Nephron progenitor cell (in vitro differentiated cells): ENCODE measurements at places on chromosomes 12 and 14.

- H3K27me3 ChIP-seq = peaks cover under 1% of the 10 kb centered on the region
- peaks cover 62% of the 10 kb centered on the region for H3K4me1 ChIP-seq
- no peak overlapping the region for H3K27ac ChIP-seq
- DNase-seq = no peak
- H3K4me3 ChIP-seq = no peak overlapping the region
Observed at GRCh38 chr14:53541411-53541810, 388.3 kb upstream of the DDHD1 start.

- peaks cover 3% of the 10 kb centered on the region for H3K27me3 ChIP-seq
- H3K4me1 ChIP-seq = peaks cover under 1% of the 10 kb centered on the region
- DNase-seq = no peak
- H3K4me3 ChIP-seq = no peak overlapping the region
Observed at GRCh38 chr12:31859232-31859977, 99.8 kb upstream of the RESF1 start.

DNA sequence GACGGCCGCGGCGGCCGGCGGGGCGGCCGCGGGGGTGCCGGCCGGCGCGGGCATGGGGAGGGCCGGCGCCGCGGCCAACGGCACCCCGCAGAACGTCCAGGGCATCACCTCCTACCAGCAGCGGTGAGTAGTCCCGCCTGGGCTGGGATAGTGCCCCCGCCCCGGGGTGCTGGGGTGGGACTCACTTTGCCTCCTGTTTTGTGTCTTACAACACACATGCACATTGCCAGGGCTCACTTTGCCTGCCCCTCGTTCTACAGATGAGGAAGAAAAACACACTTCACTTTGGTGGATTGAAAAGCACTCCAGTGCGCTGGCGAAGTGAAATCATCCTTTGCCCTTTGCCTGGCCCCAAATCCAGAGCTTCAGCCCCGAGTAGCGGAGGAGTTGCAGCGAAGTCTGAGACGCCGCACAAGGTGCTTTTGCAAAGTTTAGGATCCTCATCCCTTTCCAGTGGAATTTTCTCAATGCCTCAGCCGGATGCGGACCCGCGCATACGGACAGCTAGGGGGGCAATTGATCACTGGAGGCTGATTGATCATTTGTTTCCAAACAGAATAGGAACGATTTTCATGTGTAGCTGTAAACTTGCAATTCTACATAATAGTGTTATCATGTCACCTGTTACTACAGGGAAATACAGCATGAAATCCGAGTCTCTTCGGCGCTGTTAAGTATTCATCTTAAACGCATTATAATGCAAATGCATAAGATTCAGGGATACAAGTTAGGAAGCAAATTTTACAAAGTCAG lies 3.6 kb upstream of the NPAS3 start:
- peak overlapping the region; percentile 84 for H3K4me3 ChIP-seq
- no peak overlapping the region for H3K27ac ChIP-seq
- peaks cover 81% of the 10 kb centered on the region for H3K27me3 ChIP-seq
- peaks cover 37% of the 10 kb centered on the region for H3K4me1 ChIP-seq

DNA sequence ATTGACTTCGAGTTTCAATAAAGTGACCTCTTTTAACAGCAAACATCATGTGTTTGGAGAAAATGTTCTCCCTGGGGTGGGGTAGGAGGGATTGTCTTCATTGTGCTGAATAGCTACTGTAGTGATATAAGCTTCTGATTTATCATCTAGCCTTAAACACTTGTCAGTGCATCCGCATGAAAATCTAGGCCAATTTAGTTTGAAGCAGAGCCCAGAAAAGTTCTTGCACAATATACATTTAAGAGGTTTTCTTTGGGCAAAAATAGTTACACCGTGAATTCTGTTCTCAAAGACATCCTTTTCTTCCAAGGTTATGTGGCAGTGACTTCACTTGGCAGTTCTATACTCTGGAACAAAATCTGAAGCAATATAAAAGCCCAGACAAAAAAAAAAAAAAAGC lies 136.0 kb upstream of the IFNG-AS1 start:
- H3K36me3 ChIP-seq = peaks cover 3% of the 10 kb centered on the region
- H3K27me3 ChIP-seq = peaks cover 3% of the 10 kb centered on the region
- H3K4me1 ChIP-seq = no peaks in the 10 kb centered on the region
- no peak overlapping the region for H3K4me3 ChIP-seq
- no peak overlapping the region for H3K27ac ChIP-seq

- H3K36me3 ChIP-seq = no peaks in the 10 kb centered on the region
- H3K27ac ChIP-seq = no peak overlapping the region
- H3K27me3 ChIP-seq = peaks cover 9% of the 10 kb centered on the region
- no peak for DNase-seq
- H3K4me3 ChIP-seq = no peak overlapping the region
Observed at GRCh38 chr12:4939418-4940023, 29.8 kb downstream of the KCNA1 start.

- H3K27me3 ChIP-seq = peaks cover 4% of the 10 kb centered on the region
- H3K4me1 ChIP-seq = peaks cover 11% of the 10 kb centered on the region
- H3K27ac ChIP-seq = no peak overlapping the region
- DNase-seq = no peak
Observed at GRCh38 chr14:24110060-24110459, 4.5 kb upstream of the DCAF11 start.

DNA sequence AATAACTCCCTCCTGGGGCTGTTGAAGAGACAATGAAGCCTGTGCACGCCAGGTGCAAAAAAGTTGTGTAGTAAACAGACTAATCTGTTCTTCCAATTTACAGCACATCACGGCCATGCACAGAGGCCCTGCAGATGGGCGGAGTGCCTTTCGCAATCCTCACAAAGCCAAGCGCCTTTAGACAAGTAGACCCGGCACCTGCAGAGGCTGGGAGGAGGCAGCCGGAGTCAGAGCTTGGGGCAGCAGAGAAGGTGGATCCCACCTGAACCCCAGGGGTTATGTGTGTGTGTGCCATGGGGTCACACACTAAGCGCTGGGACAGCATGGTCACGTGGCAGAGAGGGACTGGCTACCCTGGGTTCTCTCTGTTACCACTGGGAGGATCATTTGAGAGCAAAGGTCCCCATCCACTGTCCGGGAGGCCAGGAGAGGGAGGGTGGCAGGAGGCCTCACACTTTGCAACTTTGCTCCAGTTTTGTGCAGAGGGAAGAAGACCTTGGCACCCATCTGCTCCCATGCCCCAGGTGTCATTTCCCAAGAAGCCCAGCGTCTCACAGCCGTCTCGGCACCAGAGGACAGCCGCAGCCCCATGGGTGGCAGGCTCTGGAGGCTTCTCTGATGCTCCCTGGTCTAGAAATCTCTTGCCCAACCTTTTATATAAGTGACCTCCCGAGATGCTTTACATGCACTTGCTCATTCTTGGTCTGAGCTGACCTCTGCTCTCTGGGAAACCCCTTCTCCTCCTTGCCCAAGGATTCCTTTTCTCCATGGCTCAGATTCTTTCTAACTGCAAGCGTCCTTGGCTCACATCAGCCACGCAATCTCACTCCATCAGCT lies 80.0 kb upstream of the DICER1 start:
- H3K4me3 ChIP-seq = no peak overlapping the region
- H3K27ac ChIP-seq = peak overlapping the region; percentile 50
- peaks cover 3% of the 10 kb centered on the region for H3K27me3 ChIP-seq
- H3K36me3 ChIP-seq = no peaks in the 10 kb centered on the region
- peaks cover 83% of the 10 kb centered on the region for H3K4me1 ChIP-seq

GRCh38 chr14:103019826-103020225 lies 37.5 kb downstream of the CDC42BPB start:
- peaks cover 2% of the 10 kb centered on the region for H3K27me3 ChIP-seq
- no peak for DNase-seq
- H3K4me1 ChIP-seq = peaks cover 77% of the 10 kb centered on the region
- H3K4me3 ChIP-seq = no peak overlapping the region
- no peak overlapping the region for H3K27ac ChIP-seq

- no peaks in the 10 kb centered on the region for H3K36me3 ChIP-seq
- no peaks in the 10 kb centered on the region for H3K27me3 ChIP-seq
- DNase-seq = no peak
- no peak overlapping the region for H3K4me3 ChIP-seq
Observed at GRCh38 chr12:69046363-69046762, 113.4 kb upstream of the CPM start.

DNA sequence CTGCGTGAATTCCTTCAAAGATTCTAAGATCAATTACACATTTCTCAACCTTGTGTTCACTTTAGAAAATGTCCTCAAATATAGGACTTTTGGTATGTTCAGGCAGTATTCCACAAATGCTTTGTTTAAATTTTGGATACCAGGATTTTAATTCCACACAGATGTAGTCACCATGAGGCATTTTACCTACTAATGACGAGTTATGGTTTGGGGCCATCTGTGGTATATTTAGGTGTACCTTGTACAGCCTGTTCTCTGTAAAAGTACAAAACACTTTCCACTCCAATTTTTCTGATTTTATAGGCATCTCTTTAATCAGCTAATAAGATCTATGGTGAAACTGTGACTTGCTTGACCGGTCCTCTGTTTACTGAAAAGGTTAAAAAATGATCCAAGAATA lies 275.7 kb upstream of the PRICKLE1 start:
- no peaks in the 10 kb centered on the region for H3K36me3 ChIP-seq
- no peaks in the 10 kb centered on the region for H3K27me3 ChIP-seq
- H3K4me1 ChIP-seq = no peaks in the 10 kb centered on the region
- DNase-seq = no peak
- no peak overlapping the region for H3K4me3 ChIP-seq
- no peak overlapping the region for H3K27ac ChIP-seq

- H3K4me1 ChIP-seq = peaks cover 21% of the 10 kb centered on the region
- peaks cover 2% of the 10 kb centered on the region for H3K27me3 ChIP-seq
- no peak overlapping the region for H3K27ac ChIP-seq
- H3K36me3 ChIP-seq = no peaks in the 10 kb centered on the region
Observed at GRCh38 chr12:116551952-116552772, 7.0 kb upstream of the MAP1LC3B2 start.

DNA sequence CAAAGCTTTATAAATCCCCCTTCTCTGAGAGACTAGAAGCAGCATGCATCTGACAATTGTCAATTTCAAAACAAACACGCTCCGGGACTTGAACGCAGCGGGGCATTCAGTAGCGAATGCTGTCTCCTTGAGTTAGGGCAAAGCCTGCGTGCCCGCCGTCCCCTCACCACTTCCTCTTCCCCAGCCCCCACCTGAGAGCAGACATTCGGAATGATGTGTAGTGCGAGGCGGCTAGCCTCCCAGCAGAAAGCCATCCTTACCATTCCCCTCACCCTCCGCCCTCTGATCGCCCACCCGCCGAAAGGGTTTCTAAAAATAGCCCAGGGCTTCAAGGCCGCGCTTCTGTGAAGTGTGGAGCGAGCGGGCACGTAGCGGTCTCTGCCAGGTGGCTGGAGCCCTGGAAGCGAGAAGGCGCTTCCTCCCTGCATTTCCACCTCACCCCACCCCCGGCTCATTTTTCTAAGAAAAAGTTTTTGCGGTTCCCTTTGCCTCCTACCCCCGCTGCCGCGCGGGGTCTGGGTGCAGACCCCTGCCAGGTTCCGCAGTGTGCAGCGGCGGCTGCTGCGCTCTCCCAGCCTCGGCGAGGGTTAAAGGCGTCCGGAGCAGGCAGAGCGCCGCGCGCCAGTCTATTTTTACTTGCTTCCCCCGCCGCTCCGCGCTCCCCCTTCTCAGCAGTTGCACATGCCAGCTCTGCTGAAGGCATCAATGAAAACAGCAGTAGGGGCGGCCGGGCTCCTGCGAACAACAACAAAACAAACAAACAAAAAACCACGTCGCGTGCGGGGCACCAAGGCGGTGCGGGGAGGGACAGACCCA lies 2.2 kb downstream of the PRMT8 start:
- peak overlapping the region; percentile 81 for H3K4me3 ChIP-seq
- H3K27me3 ChIP-seq = peaks cover 55% of the 10 kb centered on the region
- H3K36me3 ChIP-seq = no peaks in the 10 kb centered on the region
- peaks cover 33% of the 10 kb centered on the region for H3K4me1 ChIP-seq
- DNase-seq = peak; percentile 59

- H3K4me3 ChIP-seq = no peak overlapping the region
- no peak for DNase-seq
- H3K36me3 ChIP-seq = no peaks in the 10 kb centered on the region
- no peak overlapping the region for H3K27ac ChIP-seq
- H3K4me1 ChIP-seq = peaks cover 5% of the 10 kb centered on the region
Observed at GRCh38 chr12:22821985-22822384, 197.0 kb downstream of the ETNK1 start.

- no peaks in the 10 kb centered on the region for H3K27me3 ChIP-seq
- peaks cover 13% of the 10 kb centered on the region for H3K4me1 ChIP-seq
- H3K27ac ChIP-seq = no peak overlapping the region
- H3K36me3 ChIP-seq = peaks cover 4% of the 10 kb centered on the region
- no peak for DNase-seq
Observed at GRCh38 chr14:45651890-45652289, 398.9 kb upstream of the MIS18BP1 start.

DNA sequence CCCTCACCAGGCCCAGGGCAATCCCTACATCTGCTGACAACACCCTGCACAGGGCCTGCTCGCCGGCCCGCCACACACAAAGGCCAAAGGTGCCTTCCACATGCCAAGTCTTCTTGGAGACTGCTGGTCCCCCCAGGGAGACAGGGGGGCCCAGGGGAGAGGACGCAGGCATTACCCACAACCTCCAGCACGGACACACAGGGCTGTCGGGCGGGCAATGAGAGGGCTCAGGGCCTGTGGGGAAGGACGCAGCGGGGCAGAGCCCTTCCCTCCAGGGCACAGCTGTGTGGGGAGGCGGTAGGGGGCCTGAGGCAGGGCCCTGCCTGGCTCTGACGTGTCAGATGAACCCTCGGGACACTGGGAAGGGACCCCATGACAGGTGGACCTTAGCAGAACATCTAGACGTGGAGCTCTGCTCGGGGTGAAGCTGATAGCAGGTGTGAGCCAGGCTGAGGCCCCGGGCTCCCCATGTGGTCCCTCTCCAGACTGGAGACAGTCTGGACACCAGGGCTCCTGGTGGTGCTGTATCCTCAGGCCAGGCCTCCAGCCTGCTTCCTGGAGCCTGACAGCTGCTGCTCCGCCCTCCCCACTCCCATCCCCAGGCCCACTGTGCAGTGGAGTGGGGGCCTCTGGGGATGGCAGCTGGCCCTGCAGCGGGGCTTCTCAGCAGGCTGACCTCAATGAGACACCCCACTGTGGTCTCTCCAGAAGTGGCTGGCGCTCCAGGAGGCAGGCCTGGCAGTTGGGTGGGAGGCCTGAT lies 31.6 kb upstream of the NUDT14 start:
- peaks cover 9% of the 10 kb centered on the region for H3K36me3 ChIP-seq
- peaks cover 4% of the 10 kb centered on the region for H3K4me1 ChIP-seq
- peaks cover 2% of the 10 kb centered on the region for H3K27me3 ChIP-seq
- DNase-seq = no peak

DNA sequence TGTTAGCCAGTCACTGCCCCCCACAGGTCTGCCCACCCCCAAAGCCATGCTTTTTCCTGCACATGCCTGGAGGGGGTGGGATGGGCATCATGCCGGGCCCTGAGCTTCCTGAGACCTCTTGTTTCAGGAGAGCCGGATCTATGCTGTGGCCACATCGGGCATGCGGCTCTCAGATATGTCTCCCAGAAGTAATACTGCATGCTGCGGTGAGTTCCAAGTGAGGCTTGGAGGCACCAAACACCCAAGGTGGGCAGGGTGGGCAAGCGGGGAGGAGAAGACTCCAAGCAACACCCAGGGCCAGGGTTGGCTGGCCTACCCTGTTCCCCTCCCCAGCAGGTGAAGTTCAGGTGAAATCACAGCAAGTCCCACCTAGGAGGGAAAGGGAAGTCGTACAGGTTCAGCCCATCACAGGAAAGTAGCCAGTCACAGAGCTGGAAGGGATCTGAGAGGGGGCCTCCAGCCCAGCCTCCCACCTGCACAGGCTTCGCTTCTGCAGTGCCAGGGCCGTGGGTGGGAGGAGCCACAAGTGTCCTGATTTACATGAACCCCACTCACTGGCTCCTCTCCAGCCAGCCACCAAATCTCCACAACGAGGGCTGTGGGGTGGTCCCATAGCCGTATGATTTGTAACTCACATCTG lies 30.9 kb downstream of the PIGH start:
- peaks cover 4% of the 10 kb centered on the region for H3K27me3 ChIP-seq
- H3K4me3 ChIP-seq = no peak overlapping the region
- H3K27ac ChIP-seq = peak overlapping the region; percentile 92
- peaks cover 25% of the 10 kb centered on the region for H3K36me3 ChIP-seq
- DNase-seq = peak; percentile 68
- peaks cover 42% of the 10 kb centered on the region for H3K4me1 ChIP-seq
